Thoracic aorta (tissue), 2 donors: ENCODE measurements at places on chromosomes 3 and 15. TPM values are rescaled to one million over a fixed set of nuclear protein-coding genes. Genes with fewer than 3 reads are reported as not detected.
A peak's percentile ranks its signal among the peaks of the same experiment; 100 is the strongest.

- no peaks in the 10 kb centered on the region for H3K36me3 ChIP-seq
- no peaks in the 10 kb centered on the region for H3K4me1 ChIP-seq
- no peak for DNase-seq
- no peaks in the 10 kb centered on the region for H3K27me3 ChIP-seq
Measured at GRCh38 chr3:171353423-171353822, 106.8 kb downstream of the TNIK start.

DNA sequence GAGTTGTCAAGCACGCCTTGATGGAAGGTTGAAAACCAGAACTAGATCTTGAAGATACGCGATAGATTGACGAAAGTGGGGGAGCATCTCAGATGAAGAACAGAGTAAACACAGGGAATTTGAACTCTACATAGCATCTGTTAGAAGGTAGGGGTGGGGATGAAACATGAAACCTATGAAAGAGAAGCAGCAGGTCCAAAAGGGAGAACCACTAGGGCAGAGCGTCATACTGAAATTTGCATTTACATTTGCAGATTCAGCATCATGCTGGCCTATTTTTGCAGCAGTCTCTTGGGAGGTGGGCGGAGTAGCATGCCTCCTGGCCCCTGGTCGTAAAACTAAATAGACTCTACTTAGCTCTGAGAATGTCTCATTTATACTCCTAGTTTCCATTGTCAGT is 46.1 kb upstream of the RASGRP1 start:
- no peak overlapping the region for H3K4me3 ChIP-seq
- no peaks in the 10 kb centered on the region for H3K4me1 ChIP-seq

The PLSCR5 gene
- total RNA-seq: not detected

The ITIH3 gene
- 14.2 TPM for total RNA-seq

GRCh38 chr3:189502676-189503257 is 128.4 kb upstream of the TP63 start:
- no peak for DNase-seq
- H3K27ac ChIP-seq: no peak overlapping the region
- H3K27me3 ChIP-seq: no peaks in the 10 kb centered on the region
- H3K4me3 ChIP-seq: no peak overlapping the region

The ETV5 gene
- 43.6 TPM for total RNA-seq

DNA sequence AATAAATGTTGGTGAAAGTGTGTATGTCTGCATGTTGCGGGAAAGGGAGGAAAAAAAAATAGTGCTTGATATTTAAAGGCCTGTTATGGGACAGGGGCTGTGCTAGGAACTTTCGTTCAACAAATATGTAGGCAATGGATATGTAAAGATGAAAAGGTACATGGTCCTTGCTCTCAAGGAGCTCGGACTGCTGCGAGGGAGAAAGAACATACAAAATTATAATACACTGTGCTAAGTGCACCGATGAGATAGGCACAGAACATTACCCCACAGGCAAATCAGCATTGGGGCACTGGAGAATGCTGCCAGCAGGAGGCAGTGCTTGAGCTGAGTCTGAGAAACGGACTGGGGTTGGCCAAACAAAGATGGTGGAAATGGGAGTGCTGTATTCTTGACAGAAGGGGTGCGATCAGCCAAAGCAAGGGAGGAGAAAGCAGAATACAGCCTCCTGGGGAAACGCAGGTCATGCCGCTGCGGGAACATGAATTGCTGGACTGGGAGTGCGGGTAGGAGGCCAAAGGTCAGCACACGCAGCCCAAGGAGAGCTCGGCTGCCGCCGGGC is 649 bp downstream of the C15orf40 start:
- H3K4me1 ChIP-seq: peaks cover 17% of the 10 kb centered on the region
- DNase-seq: peak; percentile 44
- peaks cover 17% of the 10 kb centered on the region for H3K36me3 ChIP-seq
- peak overlapping the region; percentile 95 for H3K4me3 ChIP-seq
- no peaks in the 10 kb centered on the region for H3K27me3 ChIP-seq

- no peak for DNase-seq
- peaks cover 67% of the 10 kb centered on the region for H3K36me3 ChIP-seq
- H3K4me1 ChIP-seq: no peaks in the 10 kb centered on the region
- no peak overlapping the region for H3K4me3 ChIP-seq
- H3K27me3 ChIP-seq: no peaks in the 10 kb centered on the region
- H3K27ac ChIP-seq: no peak overlapping the region
Measured at GRCh38 chr15:64137226-64137833, 14.2 kb upstream of the SNX22 start.

DNA sequence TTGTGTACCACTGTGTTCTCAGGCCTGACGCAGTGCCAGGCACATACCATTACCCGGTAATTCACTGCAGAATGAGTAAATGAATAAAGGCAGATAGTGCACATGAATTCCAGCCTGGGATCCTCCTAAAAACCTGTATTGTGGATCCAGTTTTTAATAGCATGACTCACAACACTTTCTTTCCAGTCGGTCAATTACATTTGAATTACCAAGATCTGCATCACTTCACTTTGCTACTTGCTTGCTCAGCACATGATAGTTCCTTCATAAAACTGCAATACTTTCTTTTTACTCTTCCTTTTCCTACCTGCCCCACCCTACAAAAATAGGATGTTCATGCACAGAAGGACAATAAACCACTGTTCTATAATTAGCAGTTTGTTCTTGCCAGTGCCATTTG is 553.8 kb downstream of the MAGI1 start:
- peaks cover 52% of the 10 kb centered on the region for H3K4me1 ChIP-seq
- no peaks in the 10 kb centered on the region for H3K36me3 ChIP-seq
- no peak overlapping the region for H3K4me3 ChIP-seq
- no peak for DNase-seq
- H3K27ac ChIP-seq: no peak overlapping the region
- no peaks in the 10 kb centered on the region for H3K27me3 ChIP-seq
